D721Med (cell line): ENCODE measurements at places on chromosomes 2 and 18.

DNA sequence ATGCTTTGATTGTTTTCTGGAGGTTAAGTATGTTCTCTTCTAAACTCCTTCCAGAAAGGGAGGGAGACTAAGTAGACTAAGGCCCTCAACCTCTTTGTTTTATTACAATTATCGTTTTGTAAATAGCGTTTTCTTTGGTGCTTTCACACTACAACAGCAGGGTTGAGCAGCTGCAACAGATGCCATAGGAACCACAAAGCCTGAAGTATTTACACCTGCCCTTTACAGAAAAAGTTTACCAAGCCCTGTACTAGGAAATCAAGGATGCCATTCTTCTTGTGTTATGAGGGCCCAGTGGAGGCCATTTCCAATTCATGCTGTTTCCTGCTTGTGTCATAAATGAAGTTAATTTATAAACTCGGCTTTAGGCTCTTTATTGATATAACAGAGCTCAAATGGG is 914.8 kb downstream of the DCDC2C start:
- DNase-seq: no peak

DNA sequence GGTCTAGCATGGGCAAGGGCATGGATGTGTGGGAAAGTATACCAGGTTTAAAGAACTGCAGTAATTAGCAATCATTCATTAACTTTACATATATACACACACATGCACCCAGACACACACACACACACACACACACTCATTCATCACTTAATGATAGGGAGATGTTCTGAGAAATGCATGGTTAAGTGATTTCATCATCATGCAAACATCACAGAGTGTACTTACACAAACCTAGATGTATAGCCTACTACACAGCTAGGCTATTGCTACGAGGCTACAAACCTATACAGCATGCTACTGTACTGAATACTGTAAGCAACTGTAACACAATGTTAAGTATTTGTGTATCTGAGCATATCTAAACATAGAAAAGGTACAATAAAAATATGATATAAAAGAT is 83.6 kb downstream of the COLEC12 start:
- DNase-seq: no peak

GRCh38 chr2:158659483-158659882 is 135.6 kb upstream of the DAPL1 start:
- DNase-seq: no peak

DNA sequence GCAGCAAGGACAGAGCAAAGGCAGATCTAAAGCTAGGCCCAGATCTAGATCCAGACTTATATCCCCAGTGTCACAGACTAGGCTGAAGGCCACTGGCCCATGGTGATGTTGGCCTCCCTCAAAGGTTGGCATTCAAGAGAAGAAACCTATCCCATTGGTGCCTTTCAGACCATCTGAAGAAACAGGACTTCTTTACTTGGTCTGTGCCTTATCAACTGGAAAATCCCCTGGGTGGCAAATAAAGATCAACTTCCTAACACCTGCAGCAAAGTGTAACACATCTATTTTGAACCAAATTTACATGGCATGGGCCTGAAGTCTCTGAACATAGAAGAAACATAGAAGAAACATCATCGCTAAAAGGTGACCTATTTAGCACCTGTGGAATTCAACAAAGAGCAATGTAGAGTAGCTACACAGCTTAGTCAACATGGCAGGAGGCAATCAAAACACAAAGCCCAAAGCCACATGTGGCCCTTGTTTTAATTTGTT is 35.8 kb downstream of the METTL4 start:
- DNase-seq: no peak

DNA sequence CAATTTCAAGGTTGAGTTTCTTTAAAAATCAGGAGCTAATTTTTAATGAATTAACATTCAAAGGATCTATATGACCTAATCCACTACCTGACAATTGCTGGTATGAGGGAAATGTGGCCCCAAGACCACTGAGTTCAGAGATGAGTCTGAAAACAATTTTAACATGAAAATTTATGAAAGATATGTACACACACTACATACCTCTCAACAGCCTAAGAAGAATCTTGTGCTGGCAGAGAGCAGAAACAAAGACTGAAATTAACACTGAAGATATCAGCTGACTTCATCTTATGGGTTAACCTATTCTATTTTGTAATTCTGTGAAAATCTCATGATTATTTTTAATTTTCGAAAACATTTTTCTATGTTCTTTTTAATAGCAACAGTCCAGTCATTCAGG is 1.7 kb downstream of the FAP start:
- DNase-seq: no peak

DNA sequence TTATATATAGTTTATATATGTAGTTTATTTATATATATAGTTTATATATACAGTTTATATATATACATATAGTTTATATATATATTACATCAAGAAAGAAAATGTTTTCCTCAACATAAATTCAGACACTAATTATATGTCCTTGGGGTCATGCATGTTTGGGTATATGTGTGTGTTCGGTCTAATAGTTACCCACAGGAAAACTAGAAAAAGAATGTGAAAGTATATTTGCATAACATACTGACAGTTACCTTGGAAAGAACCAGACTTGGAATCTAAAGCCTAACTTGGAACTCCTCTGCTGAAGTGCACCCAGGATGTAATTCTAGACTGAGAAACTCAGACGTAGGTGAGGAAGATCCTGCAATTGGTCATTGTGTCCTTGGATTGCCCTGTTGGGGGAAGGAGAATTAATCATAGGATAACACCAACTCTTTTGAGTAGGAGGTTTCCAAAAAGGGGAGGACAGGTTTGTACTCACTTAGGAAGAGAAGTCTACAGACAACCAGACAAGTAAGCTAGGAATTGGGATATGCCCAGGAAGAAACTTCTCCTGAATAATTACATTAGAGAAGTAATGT is 8.9 kb upstream of the SLC25A12 start:
- DNase-seq: no peak

DNA sequence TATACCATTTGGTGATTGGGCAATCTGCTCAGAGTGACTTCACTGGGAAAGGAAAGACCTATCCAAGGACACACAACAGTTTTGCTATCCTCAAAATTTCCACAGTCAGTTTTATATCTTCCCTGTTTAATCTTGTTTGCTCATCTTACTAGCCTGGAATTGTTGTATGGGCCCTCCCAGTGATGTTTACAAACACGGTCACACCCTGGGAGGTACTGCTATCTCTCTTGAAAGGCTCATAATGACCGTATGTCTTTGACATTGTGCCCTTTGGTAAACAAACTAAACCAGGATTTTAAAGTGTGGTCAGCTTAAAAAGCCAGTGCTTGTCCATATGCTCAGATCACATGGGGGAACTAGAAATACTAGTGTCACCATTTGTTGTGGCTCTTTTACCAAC is 277.0 kb downstream of the CDH2 start:
- no peak for DNase-seq

DNA sequence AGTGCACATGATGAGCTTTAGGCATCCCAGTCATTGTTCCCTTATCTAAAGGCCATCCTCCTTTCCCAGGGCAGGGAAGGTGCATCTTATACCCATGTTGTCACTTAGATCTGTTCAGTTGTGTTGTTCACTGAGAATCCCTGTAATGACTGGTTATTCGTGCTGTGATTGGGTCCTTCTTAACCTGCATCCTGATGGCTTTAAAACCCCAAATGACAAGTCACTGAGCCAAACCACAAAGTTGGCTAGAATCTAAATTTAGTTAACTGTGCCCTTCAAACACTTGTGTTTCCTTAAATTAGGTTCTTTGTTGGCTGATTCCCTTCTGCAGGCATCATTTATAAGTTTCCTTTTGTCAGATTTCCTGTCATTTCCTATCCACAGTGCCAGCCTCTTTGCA is 58.5 kb upstream of the SLC16A14 start:
- DNase-seq: no peak

DNA sequence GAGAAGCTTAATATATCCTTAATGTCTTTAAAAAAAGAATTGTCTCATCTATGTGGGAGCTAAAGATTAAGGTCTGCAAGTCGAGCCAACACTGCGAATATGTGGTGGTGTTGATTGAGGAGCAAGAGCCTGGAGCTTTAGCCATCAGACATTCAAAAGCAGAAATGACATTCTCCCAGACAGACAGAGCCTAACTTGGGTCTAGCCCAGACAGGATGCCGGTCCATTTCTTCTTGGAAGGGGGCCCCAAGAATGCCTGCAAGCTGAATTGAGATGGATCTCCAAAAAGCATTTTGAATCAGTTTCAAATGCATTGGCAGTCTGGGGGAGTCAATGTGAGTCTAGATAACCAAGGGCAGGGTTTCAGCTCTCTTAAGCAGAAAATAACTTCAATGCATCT is 30.1 kb upstream of the EML4 start:
- no peak for DNase-seq

DNA sequence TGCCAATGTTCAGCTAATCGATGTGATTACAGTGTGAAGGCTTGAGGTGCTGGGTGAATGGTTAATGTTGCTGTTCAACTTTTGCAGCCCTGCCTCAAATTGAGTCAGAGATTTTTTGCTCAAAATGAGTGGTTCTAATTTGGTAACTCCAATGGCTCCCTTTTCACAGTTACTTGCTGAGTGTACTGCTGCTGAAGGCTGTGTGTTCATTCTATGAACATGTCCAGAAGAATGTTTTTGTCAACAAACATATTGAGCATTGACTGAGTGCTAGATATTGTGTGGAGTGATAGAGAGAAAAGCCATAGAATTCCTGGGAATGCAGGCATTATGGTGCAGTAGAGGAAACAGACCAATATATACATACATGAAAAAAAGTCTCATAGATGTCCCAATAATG is 39.0 kb upstream of the TCF4 start:
- DNase-seq: no peak

DNA sequence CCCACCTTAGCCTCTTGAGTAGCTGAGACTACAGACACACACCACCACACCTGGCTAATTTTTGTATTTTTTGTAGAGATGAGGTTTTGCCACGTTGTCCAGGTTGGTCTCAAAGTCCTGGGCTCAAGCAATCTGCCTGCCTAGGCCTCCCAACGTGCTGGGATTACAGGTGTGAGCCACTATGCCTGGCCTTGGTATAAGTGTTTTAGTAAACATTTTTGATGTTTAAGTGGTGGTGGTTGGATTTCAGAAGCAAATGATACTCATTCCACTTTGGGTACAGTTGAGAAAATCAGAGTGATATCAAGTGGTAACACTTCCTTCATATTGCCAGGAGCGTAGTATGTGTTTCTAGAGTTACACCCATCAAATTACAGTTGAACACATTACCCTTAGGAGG is 25.4 kb downstream of the ACADL start:
- DNase-seq: no peak

- no peak for DNase-seq
These were observed 47.8 kb downstream of the DYM start for GRCh38 chr18:49412679-49413078.

DNA sequence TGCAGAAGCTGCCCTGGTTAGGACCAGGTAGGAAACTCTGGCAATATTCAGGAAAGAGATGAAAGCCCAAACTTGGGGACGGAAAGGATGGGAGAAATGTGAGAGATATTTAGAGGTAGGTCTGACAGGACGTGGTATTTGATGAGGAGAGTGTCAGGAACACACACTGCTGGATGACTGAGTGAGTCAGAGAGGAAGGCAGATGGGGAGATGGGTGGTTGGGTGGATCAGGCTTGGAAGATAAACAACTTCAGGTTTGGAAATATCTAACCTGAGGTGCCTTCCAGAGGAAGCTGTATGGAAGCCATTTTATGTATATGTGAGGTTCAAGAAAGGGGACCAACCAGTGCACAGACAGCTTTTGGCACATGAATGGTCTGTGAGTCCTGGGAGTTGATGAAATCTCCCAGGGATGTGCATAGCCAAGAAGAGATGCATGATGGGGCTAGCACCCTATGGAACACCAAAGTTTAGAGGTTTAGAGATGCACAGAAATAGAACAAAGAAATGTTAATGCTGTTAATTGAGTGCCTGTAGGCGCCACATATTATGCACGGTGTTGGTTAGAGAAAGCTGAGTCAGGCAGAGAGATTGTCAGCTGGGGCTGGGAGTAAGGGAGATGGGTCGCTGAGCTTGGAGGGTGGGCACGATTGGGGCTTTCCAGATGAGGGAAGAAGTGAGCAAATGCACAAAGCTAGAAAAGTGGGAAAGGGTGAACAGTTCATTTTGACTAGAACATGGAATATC is 101.0 kb downstream of the VIT start:
- DNase-seq: no peak

- DNase-seq: no peak
These were observed 23.5 kb downstream of the MBP start for GRCh38 chr18:77108821-77109647.

GRCh38 chr2:178629463-178629862 is 149.2 kb downstream of the PLEKHA3 start:
- no peak for DNase-seq

DNA sequence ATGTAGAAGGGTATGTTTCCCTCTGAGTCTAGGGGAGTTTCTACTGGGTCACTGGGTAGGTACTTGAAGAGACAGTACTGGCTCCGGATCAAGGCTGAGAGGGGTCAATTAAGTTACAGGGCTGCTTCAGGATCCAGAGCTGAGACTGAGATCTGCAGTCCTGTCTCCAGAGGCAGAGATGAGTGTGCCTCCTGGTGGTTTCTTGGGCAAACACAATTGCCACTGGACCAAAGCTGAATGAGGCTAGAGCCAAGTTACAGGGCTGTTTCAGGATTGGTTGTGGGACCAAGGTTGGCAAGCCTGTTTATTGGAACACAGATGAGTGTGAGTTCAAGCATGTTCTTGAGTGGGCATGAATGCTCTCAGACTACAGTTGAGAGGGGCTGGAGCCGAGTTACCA is 157.9 kb downstream of the ADCYAP1 start:
- no peak for DNase-seq
